ENCODE measurements at places on chromosomes 7 and 10. TPM values are rescaled to one million over a fixed set of nuclear protein-coding genes. Genes with fewer than 3 reads are reported as not detected.
A peak's percentile ranks its signal among the peaks of the same experiment; 100 is the strongest.

TMEM26 gene
- 0.62 TPM for total RNA-seq

PNLIPRP1 gene
- total RNA-seq: 1.4 TPM

LRGUK gene
- 1.2 TPM for total RNA-seq

CACNB2 gene
- total RNA-seq: 7.6 TPM

SRRM3 gene
- total RNA-seq: 3.0 TPM

ECD gene
- total RNA-seq: 25.8 TPM

OR2A5 gene
- not detected for total RNA-seq

FGFBP3 gene
- total RNA-seq: 1.7 TPM

NCF1 gene
- total RNA-seq: 7.0 TPM

KLHDC10 gene
- total RNA-seq: 27.2 TPM

FRMPD2 gene
- not detected for total RNA-seq

- H3K27me3 ChIP-seq: no peaks in the 10 kb centered on the region
- no peak for DNase-seq
- H3K4me1 ChIP-seq: no peaks in the 10 kb centered on the region
- no peak overlapping the region for H3K4me3 ChIP-seq
- no peak overlapping the region for H3K27ac ChIP-seq
Observed at GRCh38 chr7:106185719-106186118, 73.6 kb upstream of the SYPL1 start.

- H3K36me3 ChIP-seq: no peaks in the 10 kb centered on the region
- DNase-seq: no peak
- H3K4me3 ChIP-seq: no peak overlapping the region
- H3K27ac ChIP-seq: no peak overlapping the region
- no peaks in the 10 kb centered on the region for H3K27me3 ChIP-seq
Observed at GRCh38 chr7:12157517-12157916, 53.6 kb upstream of the TMEM106B start.

DNA sequence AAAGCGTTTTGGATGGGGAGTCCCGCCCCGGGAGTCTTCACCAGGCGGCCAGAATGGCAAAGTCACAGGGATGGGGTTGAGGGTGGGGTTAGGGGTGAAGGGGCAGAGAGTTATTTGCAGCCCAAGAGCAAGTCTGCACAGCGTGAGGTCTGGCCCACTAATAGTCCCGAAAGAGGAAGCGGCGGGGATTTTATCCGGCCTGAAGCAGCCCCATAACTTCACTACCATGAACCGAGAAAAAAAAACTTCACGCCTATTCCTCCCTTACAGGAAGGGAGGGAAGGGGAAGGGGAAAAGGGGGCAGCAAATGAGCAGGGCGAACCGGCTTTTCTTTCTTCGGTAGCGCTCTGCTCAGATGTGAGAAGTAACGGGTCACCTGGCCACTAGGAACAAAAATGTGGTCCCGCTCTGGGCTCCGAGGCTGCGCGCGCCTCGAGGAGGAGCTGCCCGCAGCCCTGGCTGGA is 712 bp downstream of the ITPRIP start:
- peak overlapping the region; percentile 77 for H3K4me3 ChIP-seq
- peak overlapping the region; percentile 96 for H3K27ac ChIP-seq
- no peaks in the 10 kb centered on the region for H3K36me3 ChIP-seq
- H3K27me3 ChIP-seq: no peaks in the 10 kb centered on the region

GRCh38 chr10:58642916-58643428 is 130.3 kb downstream of the BICC1 start:
- H3K36me3 ChIP-seq: no peaks in the 10 kb centered on the region
- no peaks in the 10 kb centered on the region for H3K4me1 ChIP-seq
- DNase-seq: no peak
- H3K4me3 ChIP-seq: no peak overlapping the region
- H3K27me3 ChIP-seq: no peaks in the 10 kb centered on the region
- no peak overlapping the region for H3K27ac ChIP-seq

GRCh38 chr7:90595801-90596670 is at the start of gene CDK14:
TSS of gene CDK14 (plus strand) at chr7:90596321. CDS start at chr7:90596628, 307 bp downstream.
- peak; percentile 91 for DNase-seq
- H3K27ac ChIP-seq: peak within 1 kb of the TSS; percentile 9
- H3K4me1 ChIP-seq: peaks cover 2% of the 10 kb centered on the region
- H3K27me3 ChIP-seq: no peaks in the 10 kb centered on the region
- peak within 1 kb of the TSS; percentile 91 for H3K4me3 ChIP-seq
- no peaks in the 10 kb centered on the region for H3K36me3 ChIP-seq

GRCh38 chr7:112547916-112548315 is 67.1 kb downstream of the LSMEM1 start:
- H3K4me3 ChIP-seq: no peak overlapping the region
- DNase-seq: no peak
- H3K27ac ChIP-seq: no peak overlapping the region
- H3K4me1 ChIP-seq: no peaks in the 10 kb centered on the region
- H3K27me3 ChIP-seq: no peaks in the 10 kb centered on the region
- H3K36me3 ChIP-seq: no peaks in the 10 kb centered on the region

GRCh38 chr10:105707603-105708002 is 1066.5 kb downstream of the SORCS3 start:
- DNase-seq: no peak
- no peaks in the 10 kb centered on the region for H3K27me3 ChIP-seq
- H3K27ac ChIP-seq: no peak overlapping the region
- no peaks in the 10 kb centered on the region for H3K36me3 ChIP-seq
- H3K4me3 ChIP-seq: no peak overlapping the region

GRCh38 chr7:106569500-106569929 is 91.4 kb downstream of the CCDC71L start:
- no peaks in the 10 kb centered on the region for H3K36me3 ChIP-seq
- no peak for DNase-seq
- no peaks in the 10 kb centered on the region for H3K4me1 ChIP-seq
- no peak overlapping the region for H3K4me3 ChIP-seq

- no peak overlapping the region for H3K27ac ChIP-seq
- H3K36me3 ChIP-seq: no peaks in the 10 kb centered on the region
- H3K4me1 ChIP-seq: no peaks in the 10 kb centered on the region
- H3K27me3 ChIP-seq: no peaks in the 10 kb centered on the region
Observed at GRCh38 chr10:26334932-26335573, 103.1 kb upstream of the APBB1IP start.

DNA sequence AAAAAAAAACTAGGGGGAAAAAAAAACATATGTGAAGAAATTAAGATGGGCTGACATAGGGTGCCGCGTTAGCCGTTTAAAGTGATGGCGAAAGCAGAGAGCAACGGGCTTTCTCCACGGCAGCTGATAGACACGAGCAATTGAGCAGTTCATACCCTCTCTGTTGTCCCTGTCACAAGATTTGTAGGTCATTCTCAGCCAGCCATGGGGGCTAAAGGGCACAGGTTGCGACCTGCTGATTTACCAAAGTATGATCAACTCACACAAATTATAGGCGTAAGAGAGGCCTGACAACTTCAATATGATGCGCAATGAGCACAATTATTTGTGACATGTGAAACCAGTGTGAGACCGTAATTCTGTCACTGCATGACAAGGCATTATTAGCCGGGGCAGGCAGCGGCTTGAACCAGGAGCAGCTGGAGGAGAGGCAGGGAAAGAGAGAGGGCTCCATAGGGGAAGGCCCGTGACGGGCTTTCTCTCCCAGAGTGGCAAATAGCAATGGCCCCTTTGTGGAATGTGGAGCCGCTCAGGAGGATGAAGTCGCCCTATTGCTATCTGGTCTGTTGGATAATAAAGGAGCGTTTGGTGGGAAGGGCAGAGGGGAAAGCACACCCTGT is 195.1 kb upstream of the HABP2 start:
- no peaks in the 10 kb centered on the region for H3K36me3 ChIP-seq
- H3K27me3 ChIP-seq: no peaks in the 10 kb centered on the region
- H3K4me1 ChIP-seq: no peaks in the 10 kb centered on the region
- H3K4me3 ChIP-seq: no peak overlapping the region

GRCh38 chr7:157514306-157514705 is 177.5 kb downstream of the DNAJB6 start:
- H3K4me1 ChIP-seq: no peaks in the 10 kb centered on the region
- H3K27ac ChIP-seq: no peak overlapping the region
- H3K36me3 ChIP-seq: no peaks in the 10 kb centered on the region
- no peak for DNase-seq

DNA sequence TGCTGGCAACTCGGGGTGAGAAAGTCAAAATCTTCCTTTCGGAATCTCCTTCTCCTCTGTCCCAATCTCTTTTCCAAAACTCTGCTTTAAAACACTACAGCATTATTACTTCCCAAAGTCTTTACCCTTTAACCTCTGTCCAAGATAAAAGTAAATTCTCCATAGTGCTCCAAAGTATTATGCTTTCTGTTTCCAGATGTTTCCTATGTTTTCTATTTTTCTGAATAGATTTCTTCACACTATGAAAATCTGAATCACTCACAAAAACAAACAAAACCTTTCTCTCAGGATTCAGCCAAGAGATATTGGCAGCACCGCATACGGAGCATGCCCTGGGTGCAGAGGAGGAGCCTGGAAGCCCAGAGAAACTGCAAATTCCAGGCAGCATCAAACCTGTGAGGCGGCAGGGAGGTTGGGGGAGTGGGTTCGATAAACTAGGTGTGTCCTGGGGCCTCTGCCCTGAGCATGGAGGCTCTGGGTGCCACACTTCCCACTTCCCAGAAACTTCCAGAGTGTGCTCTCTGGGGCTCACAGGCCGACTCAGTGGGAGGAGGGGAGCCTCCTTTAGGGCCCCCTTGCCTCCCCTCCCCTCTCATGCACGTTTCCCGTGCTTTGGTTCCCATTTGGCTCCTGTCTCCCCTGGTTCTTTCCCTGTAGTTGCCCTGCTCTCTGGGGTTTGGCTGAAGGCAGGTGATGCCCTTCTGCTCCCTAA is 35.6 kb downstream of the VIPR2 start:
- no peaks in the 10 kb centered on the region for H3K4me1 ChIP-seq
- H3K27ac ChIP-seq: peak overlapping the region; percentile 58
- DNase-seq: peak; percentile 56
- no peaks in the 10 kb centered on the region for H3K27me3 ChIP-seq
- no peaks in the 10 kb centered on the region for H3K36me3 ChIP-seq
- H3K4me3 ChIP-seq: no peak overlapping the region

DNA sequence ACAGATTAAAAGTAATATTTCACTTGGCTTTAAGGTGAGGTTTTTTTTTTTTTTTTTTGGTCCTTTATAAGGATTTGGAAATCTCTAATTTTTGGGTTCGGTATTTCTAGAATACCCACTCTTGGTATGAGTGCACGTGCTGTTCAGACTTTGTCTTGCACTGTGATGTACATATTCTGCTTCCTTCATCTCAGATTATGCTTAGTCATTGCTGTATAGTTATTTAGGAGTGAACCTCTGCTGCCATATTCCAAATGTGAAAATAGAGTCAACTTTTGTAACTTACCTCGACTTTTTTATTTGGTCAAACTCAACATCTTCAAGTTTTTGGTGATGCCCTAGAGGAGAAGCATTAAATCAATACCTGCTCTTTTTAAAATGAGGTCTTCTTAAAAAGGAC is 40.1 kb upstream of the HBP1 start:
- no peak overlapping the region for H3K27ac ChIP-seq
- H3K27me3 ChIP-seq: peaks cover 3% of the 10 kb centered on the region
- no peak for DNase-seq
- H3K4me1 ChIP-seq: no peaks in the 10 kb centered on the region

- H3K36me3 ChIP-seq: no peaks in the 10 kb centered on the region
- no peak overlapping the region for H3K27ac ChIP-seq
- H3K27me3 ChIP-seq: no peaks in the 10 kb centered on the region
Observed at GRCh38 chr7:114405427-114405826, 9.2 kb upstream of the FOXP2 start.

DNA sequence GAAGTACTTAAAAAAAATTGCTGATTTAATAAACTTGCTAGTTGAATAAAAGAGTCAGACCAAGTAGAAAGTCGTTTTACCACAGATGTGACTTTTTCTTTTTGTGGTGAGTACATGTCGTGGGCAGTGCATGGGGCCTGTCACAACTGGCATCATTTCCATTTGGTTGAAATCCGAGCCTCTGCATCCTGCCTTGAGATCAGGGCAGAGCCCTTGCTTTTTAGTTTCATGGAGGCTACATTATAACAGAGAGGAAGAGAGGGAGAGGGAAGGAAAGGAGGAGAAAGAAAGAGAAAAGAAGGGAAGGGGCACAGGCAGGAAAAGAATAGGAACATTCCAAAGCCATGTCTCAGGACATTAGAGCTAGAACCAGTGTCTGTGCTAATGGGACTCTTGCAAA is 20.4 kb upstream of the INSYN2A start:
- H3K4me1 ChIP-seq: no peaks in the 10 kb centered on the region
- no peak overlapping the region for H3K4me3 ChIP-seq
- no peaks in the 10 kb centered on the region for H3K27me3 ChIP-seq
- DNase-seq: no peak
- no peaks in the 10 kb centered on the region for H3K36me3 ChIP-seq

DNA sequence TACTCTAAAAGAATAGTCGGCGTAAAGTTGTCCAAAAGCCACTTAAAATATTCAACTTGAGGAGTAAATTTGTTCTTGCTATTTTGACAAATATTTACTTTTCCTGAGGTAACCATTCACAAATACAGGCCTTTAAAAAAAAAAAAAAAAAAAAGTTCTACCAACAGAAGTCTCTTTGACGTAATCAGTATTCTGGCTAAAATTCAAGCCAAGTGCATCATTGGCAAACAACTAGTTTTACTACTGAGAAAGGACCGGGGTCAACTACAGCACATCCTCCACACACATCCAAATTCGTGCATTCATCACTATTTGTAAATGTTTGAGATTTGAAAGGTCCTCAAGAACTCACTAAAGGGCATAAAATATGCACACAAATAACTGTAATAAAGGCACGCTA is 2.0 kb downstream of the OAT start:
- H3K4me1 ChIP-seq: peaks cover 2% of the 10 kb centered on the region
- no peaks in the 10 kb centered on the region for H3K36me3 ChIP-seq
- no peak for DNase-seq
- peak overlapping the region; percentile 30 for H3K27ac ChIP-seq
- H3K4me3 ChIP-seq: no peak overlapping the region

DNA sequence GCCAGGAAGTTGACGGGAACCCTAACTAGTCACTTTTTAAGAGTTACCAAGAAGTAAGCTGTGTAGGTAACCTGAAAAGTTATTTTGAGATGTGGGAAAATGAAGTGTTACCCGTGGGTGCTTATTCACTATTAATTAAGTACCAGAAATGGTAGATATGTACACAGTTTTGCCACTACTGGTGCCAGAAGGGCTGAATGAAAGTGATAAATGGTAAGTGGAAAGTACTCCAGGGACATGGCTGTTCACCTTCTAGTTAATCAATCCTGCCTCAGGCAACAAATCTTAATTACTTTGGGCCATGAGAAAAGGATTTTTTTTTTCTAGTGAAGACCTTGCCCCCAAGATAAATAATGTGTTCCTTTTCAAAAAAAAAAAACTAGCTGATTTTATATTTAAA is 15.8 kb downstream of the NET1 start:
- no peaks in the 10 kb centered on the region for H3K27me3 ChIP-seq
- DNase-seq: no peak
- peak overlapping the region; percentile 36 for H3K27ac ChIP-seq
- peaks cover 3% of the 10 kb centered on the region for H3K4me1 ChIP-seq
- H3K4me3 ChIP-seq: peak overlapping the region; percentile 48

GRCh38 chr7:42479816-42480633 is 243.0 kb upstream of the GLI3 start:
- no peak overlapping the region for H3K27ac ChIP-seq
- no peaks in the 10 kb centered on the region for H3K27me3 ChIP-seq
- H3K4me3 ChIP-seq: no peak overlapping the region
- DNase-seq: no peak
- H3K36me3 ChIP-seq: no peaks in the 10 kb centered on the region

- no peak overlapping the region for H3K4me3 ChIP-seq
- peaks cover 3% of the 10 kb centered on the region for H3K36me3 ChIP-seq
- no peaks in the 10 kb centered on the region for H3K4me1 ChIP-seq
- H3K27me3 ChIP-seq: no peaks in the 10 kb centered on the region
Observed at GRCh38 chr10:69004821-69005220, 16.2 kb downstream of the KIFBP start.
